ENCODE measurements at places on chromosomes 3 and 15.

GRCh38 chr3:70988111-70988510, 595.4 kb downstream of the FOXP1 start:
- no peak for DNase-seq

GRCh38 chr3:62622553-62623174, 249.3 kb upstream of the FEZF2 start:
- DNase-seq: no peak

- DNase-seq: no peak
These were observed 39.6 kb upstream of the IP6K2 start for GRCh38 chr3:48756640-48757039.

DNA sequence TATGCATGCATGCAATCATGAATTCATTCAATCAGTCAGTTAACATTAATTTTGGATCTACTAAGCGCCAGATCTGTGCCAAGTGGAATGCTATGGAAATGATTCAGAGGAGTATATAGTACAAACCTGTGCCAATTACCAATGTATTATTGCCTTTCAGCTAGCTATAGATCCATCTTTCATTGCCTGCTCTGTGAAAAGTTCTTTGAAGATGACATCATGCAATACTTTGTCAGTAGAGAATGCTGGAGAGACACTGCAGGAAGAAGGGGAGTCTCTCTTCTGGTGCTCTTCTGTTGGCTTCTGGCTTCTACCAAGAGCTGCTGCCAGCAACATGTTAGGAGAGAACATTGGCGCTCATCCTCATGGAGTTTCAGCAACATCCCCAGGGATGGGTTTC, 81.0 kb upstream of the LMCD1 start:
- DNase-seq: no peak

DNA sequence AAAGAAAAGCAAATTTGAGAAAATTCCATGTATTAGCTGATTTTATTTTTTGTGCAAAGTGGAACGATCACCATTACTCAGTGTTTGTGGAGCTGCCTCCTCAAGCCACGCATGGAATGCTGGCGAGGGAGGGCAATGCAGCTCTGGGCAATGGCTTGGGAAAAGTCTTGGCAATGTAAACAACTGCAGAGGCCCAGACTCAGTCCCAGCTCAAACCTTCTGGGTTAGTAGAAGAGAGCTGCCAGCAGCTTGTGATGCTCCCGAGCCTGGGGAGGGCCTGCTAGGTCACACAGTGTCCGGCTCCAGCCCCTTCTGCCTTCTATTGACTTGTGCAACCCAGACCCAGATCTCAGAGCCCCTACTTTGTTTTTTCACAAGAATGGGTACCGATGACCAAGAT, 4.3 kb downstream of the EPHB1 start:
- DNase-seq: no peak
